ENCODE measurements at places on chromosomes 16 and 17.

DNA sequence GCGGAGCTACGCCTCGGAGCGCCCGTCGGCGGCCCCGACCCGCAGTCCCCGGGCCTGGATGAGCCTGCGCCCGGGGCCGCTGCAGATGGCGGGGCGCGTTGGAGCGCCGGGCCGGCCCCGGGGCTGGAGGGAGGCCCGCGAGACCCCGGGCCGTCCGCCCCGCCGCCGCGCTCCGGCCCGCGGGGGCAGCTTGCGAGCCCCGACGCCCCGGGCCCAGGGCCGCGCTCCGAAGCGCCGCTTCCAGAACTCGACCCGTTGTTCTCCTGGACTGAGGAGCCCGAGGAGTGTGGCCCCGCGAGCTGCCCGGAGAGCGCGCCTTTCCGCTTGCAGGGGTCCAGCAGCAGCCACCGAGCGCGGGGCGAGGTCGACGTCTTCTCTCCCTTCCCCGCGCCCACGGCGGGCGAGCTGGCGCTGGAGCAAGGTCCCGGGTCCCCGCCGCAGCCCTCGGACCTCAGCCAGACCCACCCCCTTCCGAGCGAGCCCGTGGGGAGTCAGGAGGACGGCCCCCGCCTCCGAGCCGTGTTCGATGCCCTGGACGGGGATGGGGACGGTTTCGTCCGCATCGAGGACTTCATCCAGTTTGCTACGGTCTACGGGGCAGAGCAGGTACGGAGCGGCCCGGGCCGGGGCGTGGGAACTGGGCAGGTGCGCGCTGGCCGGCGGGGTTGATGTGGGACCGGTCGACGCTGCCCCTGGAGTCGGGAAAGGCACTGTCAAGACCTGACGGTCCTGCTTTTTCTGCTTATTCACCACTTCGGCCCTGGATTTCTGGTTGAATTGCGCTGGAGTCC, 861 bp downstream of the RAB11FIP3 start:
- DNase-seq, result no peak

DNA sequence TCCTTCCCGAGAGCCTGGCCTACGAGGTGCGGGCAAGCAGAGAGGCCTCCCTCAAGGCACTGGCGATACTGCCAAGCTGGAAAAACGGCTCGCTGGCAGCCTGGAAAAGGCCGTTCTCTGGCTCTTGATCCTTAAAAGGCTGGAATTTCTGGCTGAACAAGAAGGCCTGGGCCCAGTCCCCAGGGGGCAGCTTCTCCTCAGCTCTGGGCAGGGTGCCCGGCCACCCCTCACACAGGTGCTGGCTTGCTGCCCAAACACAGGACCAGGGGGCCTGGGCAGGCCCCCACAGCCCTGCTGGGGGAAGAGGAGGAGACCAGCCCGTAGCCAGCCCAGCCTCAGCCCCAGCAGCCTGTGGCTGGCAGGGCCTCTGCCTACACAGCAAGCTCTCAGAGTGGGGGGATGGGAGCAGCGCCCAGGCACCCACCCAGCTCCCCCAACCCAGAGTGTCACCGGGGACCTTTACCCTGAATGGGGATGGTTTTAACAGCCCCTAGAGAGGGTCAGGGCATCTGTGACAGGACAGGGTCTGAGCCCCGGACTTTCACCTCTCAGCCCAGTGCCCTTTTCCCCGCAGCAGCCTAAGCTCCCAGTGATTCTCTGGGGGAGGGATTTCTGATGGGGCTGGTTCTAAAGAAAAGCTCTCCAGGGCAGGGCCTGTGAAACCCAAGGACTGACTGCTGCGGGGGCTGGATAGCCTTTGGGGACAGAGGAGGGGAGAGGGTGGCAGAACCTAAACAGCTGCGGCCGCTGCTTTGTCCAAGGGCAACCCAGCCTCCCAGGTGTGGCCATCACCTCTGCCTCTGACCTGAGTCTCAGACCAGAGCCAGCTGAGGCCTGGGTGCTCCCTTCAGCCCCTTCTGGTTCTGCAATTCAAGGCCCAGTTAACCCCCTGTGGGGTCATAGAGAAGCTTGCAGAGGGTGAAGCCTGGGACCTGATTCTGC, 38.6 kb upstream of the TOB1 start:
- no peak for DNase-seq

DNA sequence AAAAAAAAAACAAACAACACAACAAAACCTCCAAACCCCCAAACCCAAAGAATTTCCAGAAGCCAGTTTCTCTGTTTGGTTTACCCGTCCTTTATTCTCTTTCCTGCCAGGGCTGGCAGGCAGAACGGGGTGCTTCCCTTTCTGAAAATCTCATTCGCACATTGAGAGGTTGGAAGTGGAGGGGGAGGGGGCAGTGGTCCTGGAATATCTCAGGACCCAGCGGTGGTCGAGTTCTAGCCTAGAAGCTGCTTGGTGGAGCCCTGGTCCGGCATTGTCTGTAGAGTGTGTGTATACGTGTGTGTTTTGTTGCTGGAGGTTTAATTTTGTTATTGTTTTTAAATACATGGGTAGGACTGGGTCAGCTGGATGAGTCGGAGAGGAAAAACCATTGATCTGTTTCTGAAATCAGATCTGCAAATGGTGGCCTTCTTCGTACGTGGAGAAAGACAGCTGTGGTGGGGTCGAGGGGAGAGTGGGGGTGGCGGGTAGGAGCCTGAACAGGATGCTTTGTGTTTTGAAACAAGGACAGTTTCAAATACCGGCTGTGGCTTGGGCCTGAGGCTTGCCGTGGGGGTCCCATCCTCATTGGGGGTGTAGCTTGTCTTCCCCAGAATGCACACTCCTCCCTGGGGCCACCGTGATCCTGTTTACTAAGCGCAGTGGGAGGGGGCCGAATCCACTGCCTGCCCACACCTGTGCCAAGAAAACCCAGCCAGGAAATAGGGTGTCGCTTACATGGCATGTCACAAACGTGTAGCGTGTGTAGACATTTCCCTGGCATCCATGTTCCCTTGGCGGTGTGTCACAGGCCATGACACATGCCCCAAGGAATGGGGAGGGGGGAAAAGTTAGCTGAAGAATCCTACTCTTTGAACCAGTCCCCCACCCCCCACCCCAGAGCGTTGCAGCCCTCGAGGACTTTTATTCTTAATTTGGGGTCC, 1.6 kb downstream of the CMIP start:
- peak; percentile 41 for DNase-seq

DNA sequence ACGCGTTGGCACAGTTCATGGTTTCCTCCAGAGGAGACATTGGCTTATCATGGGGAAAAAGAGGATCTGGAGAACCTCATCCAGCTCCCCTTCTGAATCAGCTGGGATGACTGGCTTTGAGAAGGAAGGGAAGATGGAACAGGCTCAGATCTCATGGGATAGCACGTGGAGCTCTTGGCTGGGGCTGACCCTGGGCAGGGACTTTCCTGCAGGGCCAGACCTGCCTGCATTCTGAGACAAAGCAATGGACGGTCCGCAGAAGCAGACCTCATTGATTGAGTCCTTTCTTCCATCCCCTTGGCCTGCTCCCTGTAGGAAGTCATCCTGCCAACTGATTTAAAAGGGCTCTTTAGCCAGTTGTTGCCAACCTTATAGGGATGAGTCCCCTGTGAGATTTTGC, 26.2 kb downstream of the PLCD3 start:
- no peak for DNase-seq

DNA sequence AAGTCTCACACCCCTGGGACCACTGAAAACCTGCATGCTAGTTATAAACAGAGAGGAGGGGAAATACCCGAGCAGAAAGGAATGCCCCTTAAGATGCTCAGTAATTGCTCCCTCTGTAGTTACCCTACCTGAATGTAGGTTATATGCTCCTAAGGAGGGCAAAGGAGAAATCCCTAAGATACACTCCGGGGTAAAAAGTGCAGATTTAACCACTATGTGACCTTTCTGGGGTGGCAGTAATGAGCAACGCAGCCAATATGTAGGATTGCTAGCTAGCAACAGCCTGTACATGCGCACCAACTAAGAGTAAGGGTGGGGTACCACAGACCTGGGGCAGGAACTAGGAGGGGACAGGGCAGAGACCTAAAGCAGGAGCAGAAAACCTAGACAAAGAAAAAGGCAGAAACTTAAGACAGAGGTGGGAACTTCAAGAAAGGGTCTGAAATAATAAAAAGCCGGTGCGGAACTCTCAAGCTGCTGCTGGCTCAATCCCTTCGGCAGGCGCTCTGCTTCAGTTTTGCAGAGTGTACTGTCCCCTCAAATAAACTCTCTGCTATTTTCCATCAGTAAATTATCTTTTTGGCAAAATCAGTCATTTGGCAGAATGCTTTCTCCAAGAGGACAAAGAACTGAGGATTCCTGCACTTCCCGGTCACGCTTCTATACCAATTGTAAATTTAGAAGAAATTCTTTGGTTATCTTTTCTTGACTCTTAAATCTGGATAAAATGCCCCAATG, 823.8 kb downstream of the CDH11 start:
- no peak for DNase-seq

DNA sequence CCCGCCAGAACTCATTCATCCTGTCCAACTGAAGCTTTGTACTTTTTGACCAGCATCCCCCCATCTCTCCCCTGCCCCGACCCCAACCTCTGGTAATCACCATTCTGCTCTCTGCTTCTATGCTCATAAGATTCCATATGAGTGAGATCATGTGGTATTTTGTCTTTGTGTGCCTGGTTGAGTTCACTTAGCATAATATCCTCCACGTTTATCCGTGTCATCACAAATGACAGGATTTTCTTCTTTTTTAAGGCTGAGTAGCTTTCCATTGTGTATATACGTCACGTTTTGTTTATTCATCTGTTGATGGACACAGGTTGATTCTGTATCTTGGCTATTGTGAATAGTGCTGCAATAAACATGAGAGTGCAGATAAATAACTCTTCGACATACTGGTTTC, 278.9 kb downstream of the SNX29 start:
- DNase-seq, result no peak

- no peak for DNase-seq
These were observed 9.1 kb downstream of the CEP20 start for GRCh38 chr16:15879255-15879811.

- DNase-seq, result no peak
These were observed 533.9 kb upstream of the CDH11 start for GRCh38 chr16:65655802-65656201.

GRCh38 chr16:85865-86264, 7.8 kb downstream of the MPG start:
- DNase-seq, result no peak

DNA sequence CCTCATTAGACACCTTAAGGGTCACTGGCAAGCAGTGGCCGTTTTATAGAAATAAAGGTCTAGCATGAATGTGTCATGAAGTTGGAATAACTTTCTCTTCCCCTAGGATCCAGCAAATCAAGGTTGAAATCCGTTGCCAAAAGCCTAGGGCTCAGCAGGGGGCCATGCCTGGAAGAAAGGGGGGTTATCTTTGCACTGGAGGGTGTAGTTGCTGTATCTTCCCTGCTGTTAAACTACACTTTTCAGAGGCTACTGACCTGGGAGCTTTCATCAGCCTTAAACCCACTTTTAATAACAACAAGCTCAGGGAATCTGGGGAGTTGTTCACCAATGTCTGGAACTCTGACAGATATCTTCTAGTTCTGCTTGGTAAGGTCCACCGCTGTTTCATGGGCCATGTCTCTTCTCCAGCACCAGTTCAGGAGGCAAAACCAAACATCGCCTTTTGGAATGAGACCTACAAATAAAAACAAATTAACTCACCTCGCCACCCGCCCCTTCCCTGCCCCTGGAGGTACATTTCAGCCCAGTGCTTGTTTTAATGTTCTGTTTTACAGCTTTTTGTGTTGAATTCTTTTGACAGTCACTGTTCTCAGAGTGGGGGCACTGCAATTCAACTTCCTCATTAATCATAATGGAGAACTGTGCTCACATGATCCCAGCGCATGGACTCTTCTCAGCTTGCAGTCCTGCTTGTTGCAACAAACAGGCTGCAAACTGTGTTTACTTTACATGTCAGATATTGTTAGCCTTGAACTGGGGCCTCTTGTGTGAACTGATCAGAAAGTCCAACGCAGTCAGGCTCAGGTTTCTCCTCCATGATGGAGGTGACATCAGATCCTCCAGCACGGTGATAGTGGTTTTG, 508.7 kb downstream of the KCNJ2 start:
- no peak for DNase-seq

DNA sequence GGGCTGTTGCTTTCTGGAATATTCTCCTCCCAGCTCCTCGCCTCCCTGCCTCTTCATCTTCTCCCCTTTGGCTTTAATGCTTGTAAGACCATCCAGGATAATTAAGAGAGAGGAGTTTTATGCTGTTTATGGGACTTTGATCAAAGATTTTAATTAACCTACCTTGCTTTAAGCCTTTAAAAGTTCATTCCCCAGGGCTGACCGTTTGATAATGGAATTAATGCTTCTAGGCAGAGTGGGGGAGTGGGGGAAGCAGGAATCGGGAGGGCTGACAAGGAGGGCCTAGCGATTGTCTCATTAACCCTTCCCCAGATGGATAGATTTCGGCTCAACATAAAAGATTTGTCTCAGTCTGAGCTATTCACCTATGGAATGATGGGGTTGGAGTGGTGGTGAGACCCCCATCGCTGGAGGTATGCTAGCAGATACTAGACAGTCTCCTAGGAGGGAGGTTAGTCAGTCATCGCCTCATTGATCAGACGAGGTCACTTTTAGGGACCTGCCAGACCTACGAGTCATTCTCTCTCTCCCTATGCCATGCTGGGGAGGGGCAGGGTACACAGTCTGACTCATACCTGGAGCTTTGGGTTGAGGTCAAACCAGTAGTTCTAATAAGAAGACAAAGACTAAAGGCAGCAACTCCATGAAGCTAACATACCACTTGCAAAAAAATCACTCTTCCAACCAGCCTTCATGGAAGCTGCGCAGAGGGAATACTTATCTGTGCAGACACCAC, 236.6 kb upstream of the NLRP1 start:
- no peak for DNase-seq

GRCh38 chr16:3157229-3158025, 22.6 kb downstream of the ZNF213 start:
- DNase-seq, result peak; percentile 76

DNA sequence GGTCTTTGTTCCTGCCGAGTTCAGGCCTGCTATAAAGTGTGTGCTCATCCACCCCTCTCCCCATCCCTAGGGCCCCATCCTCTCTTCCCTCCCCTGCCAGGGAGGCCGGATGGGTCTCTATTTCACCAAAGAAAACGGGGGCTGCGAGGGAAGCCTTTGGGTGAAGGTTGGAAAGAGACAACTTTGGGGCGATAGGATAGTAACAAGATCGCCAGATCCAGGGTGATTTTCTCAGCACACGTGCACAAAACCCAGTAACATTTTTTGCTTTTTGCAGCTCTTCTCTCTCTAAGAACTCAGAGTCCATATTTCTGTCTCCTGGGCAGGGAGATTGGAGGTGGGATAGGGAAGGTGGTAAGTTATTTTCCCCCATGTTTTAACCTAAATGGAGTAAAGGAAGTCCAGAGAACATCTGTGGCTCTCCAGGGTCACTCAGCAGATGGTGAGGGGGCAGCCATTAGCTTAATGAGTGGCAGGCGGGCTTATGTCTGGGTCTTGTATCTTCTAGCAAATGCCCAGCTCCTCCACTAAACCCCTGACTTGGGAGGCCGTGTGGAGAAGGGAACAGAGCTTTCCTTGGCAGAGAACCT, 6.9 kb downstream of the CCR7 start:
- DNase-seq, result no peak

GRCh38 chr16:87351320-87351698, 32.3 kb downstream of the FBXO31 start:
- no peak for DNase-seq

GRCh38 chr17:49357516-49357915, 4.5 kb downstream of the ZNF652 start:
- DNase-seq, result no peak
